ENCODE measurements at places on chromosomes 2 and 18. TPM values are rescaled to one million over a fixed set of nuclear protein-coding genes. Genes with fewer than 3 reads are reported as not detected.

DNA sequence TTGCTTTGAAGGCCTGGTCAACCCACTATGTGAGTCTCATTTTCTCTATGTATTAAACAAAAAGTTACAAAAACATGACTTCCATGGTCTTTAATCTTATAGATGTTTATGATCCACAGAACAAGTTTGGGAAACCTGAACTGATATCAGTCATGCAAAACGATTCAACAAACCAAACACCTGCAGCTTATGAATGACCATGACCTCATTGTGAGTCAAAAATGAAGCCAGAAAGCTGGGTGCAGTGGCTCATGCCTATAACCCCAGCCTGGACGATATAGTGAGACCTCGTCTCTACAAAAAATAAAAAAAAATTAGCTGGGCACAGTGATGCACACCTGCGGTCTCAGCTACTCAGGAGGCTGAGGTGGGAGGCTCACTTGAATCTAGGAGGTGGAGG is 270.4 kb upstream of the CCDC68 start:
- peaks cover under 1% of the 10 kb centered on the region for H3K4me1 ChIP-seq
- no peak for DNase-seq
- H3K4me3 ChIP-seq: no peak overlapping the region
- H3K36me3 ChIP-seq: no peaks in the 10 kb centered on the region
- no peaks in the 10 kb centered on the region for H3K27me3 ChIP-seq
- H3K27ac ChIP-seq: no peak overlapping the region

DNA sequence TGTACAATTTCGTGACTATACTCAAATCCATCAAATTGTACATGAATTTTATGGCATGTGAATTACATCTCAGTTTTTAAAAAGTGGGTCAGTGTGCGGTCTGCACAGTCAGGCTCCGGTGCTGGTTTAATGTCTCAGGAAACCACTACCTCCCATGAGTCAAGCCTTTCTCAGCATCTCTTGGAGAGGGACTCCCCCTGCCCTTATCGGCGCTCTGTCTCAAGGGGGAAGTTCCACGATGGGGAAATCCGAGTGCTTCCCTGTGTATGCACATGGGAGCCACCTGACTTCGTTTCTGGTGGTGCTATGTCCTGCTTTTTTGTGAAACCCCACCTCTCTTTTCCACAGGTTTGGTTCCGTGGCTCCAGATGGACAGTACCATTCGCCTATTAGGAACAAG is 72.5 kb downstream of the ACOXL start:
- no peak overlapping the region for H3K27ac ChIP-seq
- H3K36me3 ChIP-seq: peaks cover 4% of the 10 kb centered on the region
- DNase-seq: peak; percentile 59
- H3K27me3 ChIP-seq: peaks cover 33% of the 10 kb centered on the region
- H3K4me3 ChIP-seq: no peak overlapping the region
- peaks cover 14% of the 10 kb centered on the region for H3K4me1 ChIP-seq

GRCh38 chr2:6186332-6187151 is 494.4 kb downstream of the SOX11 start:
- no peaks in the 10 kb centered on the region for H3K4me1 ChIP-seq
- H3K36me3 ChIP-seq: no peaks in the 10 kb centered on the region
- no peak overlapping the region for H3K27ac ChIP-seq

GRCh38 chr2:150698016-150698661 is 210.7 kb upstream of the RND3 start:
- no peaks in the 10 kb centered on the region for H3K4me1 ChIP-seq
- no peaks in the 10 kb centered on the region for H3K36me3 ChIP-seq
- H3K27ac ChIP-seq: no peak overlapping the region
- H3K4me3 ChIP-seq: no peak overlapping the region
- H3K27me3 ChIP-seq: no peaks in the 10 kb centered on the region

DNA sequence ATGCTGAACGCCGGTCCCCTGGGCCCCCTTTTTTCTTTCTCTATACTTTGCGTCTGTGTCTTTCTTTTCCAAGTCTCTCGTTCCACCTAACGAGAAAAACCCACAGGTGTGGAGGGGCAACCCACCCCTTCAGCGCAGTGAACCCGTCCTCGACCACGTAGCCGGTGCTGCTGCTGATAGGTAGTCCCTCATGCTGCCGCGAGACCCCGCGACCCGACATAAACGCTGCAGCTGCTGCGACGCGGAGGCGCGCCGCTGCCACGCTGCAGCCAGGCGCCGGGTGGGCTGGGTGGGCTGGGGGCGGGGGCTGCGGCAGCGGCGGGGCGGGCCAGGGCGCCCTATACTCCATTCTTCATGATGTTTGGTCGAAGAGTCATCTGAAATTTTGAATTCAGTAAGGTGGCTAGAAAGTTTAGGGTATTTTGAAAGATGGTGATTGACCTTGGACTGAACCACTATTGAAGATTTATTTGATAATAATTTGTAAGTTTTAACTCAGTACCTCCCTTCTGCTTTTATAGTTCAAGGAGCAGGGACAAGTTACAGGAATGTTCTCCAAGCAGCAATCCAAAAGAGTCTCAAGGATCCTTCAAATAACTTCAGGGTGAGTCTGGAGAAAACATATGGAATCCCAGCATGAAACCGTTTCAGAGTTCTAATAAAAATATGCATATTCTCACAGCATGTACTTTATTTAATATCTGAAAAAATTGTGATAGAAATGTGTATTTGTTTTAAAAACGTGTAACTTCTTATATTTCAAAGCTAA is 24.1 kb downstream of the CFLAR start:
- peaks cover 43% of the 10 kb centered on the region for H3K4me1 ChIP-seq
- H3K36me3 ChIP-seq: peaks cover 77% of the 10 kb centered on the region
- H3K27ac ChIP-seq: no peak overlapping the region
- H3K27me3 ChIP-seq: no peaks in the 10 kb centered on the region
- DNase-seq: no peak

GRCh38 chr18:54830260-54830659 is 2.0 kb downstream of the RAB27B start:
- peaks cover 4% of the 10 kb centered on the region for H3K27me3 ChIP-seq
- no peak overlapping the region for H3K27ac ChIP-seq
- H3K4me1 ChIP-seq: peaks cover 20% of the 10 kb centered on the region
- H3K36me3 ChIP-seq: peaks cover 14% of the 10 kb centered on the region

DNA sequence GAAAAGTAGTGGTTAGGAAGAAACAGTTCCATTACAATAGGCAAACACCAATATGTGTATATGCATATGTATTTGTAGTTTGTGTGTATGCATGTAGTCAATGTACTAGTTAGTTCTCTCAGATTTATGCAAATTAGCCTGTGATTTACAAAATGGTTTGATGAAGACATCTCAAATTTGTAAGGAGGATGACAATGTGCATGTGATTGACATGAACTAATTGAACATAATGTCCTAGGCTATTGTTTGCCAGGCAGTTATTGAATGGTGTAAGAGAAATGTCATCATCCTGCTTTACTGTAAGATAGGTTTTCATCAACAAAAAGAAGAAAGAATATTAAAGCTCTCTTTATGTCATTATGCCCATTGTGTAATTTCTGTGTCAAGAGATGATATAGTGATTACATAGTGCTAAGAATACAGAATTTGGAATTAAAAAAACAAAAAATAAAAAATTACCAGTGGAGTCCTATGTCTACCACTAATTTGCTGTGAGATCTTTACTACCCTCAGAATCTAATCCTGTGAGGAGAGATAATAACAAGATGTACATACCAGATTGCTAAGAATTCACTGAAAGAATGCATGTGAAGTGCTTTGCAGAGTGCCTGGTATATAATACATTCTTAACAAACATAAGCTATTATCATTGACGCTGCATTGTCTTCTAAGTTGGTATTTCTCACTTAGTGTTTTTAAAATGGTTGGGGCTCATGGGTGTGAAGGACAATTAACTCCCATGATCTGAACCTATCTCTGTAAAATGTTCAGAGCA is 258.0 kb downstream of the CPS1 start:
- H3K36me3 ChIP-seq: no peaks in the 10 kb centered on the region
- no peak for DNase-seq
- no peaks in the 10 kb centered on the region for H3K27me3 ChIP-seq
- H3K27ac ChIP-seq: no peak overlapping the region
- no peaks in the 10 kb centered on the region for H3K4me1 ChIP-seq

DNA sequence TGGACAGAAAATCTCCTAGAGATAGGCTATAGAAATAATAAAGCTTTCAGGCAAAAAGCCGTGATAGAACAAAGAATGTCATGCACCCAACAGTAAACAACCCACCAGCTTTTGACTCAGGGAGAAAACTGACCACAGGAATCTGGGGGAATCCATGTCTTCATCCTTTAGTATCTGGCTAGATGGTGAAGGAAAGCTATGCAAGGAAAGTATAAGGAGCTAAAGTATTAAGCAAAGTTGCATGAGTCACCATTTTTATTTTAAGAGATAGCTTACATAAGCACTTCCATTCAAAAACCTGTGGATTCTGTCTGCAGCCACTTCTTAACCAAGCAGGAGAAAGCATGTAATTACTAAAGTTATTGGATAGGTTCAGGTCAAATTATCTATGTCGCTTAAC is 363.8 kb downstream of the LRP1B start:
- no peaks in the 10 kb centered on the region for H3K27me3 ChIP-seq
- no peak overlapping the region for H3K27ac ChIP-seq
- no peaks in the 10 kb centered on the region for H3K36me3 ChIP-seq
- no peaks in the 10 kb centered on the region for H3K4me1 ChIP-seq

DNA sequence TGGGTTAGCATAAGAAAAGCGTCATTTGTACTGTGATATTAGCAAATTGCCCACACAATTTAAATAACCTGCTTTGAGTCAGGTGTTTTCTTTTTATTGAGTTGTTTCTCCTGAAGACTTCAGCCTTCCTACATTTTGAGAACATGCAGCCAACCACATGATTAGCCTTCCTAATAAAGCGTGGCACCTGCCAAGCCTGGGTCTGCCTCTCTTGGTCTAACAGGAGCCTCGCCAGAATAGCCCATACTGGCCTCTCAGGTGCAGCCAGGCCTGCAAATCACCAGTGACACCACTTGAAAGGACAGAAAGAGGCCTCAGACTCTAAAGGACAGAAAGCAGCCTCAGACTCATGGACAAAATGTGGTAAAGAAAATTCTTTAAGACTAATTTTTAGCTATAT is 653.8 kb downstream of the BCL11A start:
- H3K27me3 ChIP-seq: no peaks in the 10 kb centered on the region
- H3K4me1 ChIP-seq: no peaks in the 10 kb centered on the region
- no peak overlapping the region for H3K27ac ChIP-seq
- H3K36me3 ChIP-seq: no peaks in the 10 kb centered on the region
- DNase-seq: no peak

DNA sequence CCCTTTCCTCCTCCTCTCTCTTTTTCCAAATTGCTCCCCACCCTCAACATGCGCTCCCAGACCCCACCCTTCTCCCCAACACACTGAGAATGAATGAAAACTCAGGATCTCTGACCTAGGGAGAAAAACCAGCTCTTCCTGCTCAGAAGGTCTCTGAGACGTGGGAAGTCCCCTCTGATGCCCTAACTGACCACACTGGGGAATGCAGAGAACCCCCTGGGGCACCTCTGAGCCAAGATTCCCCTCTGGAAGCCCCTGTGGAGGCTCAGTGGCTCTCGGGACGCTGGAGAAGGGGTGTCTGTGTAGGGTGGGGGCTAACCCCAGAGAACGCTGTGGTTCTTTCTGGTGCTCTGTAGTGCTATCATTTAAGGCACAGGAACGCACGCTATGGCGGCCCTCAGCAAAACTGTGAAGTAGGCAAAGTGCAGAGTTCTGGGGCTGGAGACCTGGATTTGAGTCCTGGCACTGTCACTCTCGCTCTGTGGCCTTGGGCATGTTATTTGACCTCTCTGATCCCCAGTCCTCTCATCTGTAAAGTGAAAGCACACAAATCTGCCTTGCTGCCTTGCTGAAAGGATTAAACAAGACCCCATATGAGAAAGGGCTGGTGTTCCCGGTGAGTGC is 17.1 kb downstream of the ATOH8 start:
- no peak overlapping the region for H3K4me3 ChIP-seq
- H3K27ac ChIP-seq: no peak overlapping the region
- no peaks in the 10 kb centered on the region for H3K36me3 ChIP-seq
- peaks cover 50% of the 10 kb centered on the region for H3K27me3 ChIP-seq

- H3K27ac ChIP-seq: peak overlapping the region; percentile 80
- peaks cover 8% of the 10 kb centered on the region for H3K36me3 ChIP-seq
- peak; percentile 36 for DNase-seq
- no peaks in the 10 kb centered on the region for H3K27me3 ChIP-seq
Observed at GRCh38 chr2:237904831-237905599, 45.6 kb downstream of the RAMP1 start.

DNA sequence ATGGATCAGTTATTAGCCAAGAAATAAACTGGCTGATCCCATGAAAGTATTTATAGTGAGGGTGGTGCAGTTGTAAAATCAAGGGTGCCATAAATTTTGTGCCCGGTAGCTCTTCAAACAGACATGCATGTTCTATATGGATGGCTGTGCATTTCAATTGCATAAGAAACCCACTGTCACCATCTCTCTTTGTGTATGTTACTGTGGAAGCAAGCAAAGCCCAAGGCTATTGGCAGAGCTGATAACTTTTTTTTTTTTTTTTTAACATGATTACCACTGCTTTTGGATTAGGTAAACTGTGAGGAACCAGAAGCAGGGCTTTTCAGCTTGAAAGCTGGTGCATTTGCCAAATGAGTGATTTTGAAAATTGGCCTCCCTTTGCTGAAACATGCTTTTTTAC is 332.6 kb downstream of the SOX11 start:
- H3K4me1 ChIP-seq: no peaks in the 10 kb centered on the region
- DNase-seq: no peak
- no peak overlapping the region for H3K4me3 ChIP-seq
- H3K27me3 ChIP-seq: no peaks in the 10 kb centered on the region
- no peaks in the 10 kb centered on the region for H3K36me3 ChIP-seq
- no peak overlapping the region for H3K27ac ChIP-seq

DNA sequence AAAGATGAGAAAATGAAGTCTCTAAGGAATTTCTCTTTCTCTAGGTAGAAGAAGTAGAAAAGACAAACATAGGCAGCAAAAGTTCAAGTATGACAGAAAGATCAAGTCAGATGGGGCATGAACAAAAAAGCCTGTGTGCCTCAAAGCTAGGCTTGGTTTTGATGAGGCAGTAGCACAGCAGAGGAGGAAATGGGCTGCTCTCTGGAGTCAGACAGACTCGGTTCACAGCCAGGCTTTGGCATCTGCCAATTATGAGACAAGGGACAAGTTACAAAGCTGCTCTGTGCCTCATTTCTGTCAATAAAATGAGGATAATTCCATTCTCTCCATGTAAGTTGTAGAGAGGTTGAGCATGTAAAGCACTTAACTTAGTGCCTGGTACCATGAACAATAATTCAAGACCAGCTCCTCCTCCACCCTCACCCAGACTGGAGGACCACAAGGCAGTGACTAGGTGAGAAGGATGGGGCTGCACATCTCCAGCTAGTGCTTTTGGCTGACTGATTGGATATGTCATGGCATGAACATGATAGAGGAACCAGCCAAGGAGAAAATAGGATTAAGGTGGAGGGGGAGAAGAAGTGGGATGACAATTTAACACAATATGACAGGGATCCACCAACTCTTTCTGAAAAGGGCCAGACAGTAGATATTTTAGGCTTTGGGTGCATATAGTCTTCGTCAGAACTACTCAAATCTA is 84.6 kb downstream of the TMEM163 start:
- DNase-seq: no peak
- peaks cover 4% of the 10 kb centered on the region for H3K4me1 ChIP-seq
- no peak overlapping the region for H3K4me3 ChIP-seq
- H3K36me3 ChIP-seq: no peaks in the 10 kb centered on the region
- H3K27ac ChIP-seq: no peak overlapping the region

- H3K27me3 ChIP-seq: peaks cover 4% of the 10 kb centered on the region
- H3K4me3 ChIP-seq: no peak overlapping the region
- H3K4me1 ChIP-seq: peaks cover 4% of the 10 kb centered on the region
- H3K27ac ChIP-seq: no peak overlapping the region
Observed at GRCh38 chr18:48990481-48991318, 39.9 kb upstream of the SMAD7 start.

CTLA4 gene
- 101 TPM for total RNA-seq

GCG gene
- not detected for total RNA-seq

CLHC1 gene
- 8.3 TPM for total RNA-seq

TUBA3E gene
- not detected for total RNA-seq

MAP3K19 gene
- not detected for total RNA-seq

DAW1 gene
- total RNA-seq: not detected

CTAGE1 gene
- total RNA-seq: not detected

Data from activated CD4-positive, alpha-beta memory T cell treated with anti-CD3 and anti-CD28 coated beads, Interleukin-2, amount 10 ng/mL, durations not matched to agents 7 days and 5 days (primary cell).